ENCODE measurements at places on chromosomes 5 and 9.
A peak's percentile ranks its signal among the peaks of the same experiment; 100 is the strongest.

- no peak for DNase-seq
Observed at GRCh38 chr9:134809292-134809691, 71.3 kb upstream of the FCN2 start.

GRCh38 chr5:96968074-96968473 is 32.2 kb downstream of the LNPEP start:
- DNase-seq = peak; percentile 11

- no peak for DNase-seq
Observed at GRCh38 chr9:127724012-127724411, 8.1 kb downstream of the TTC16 start.

- DNase-seq = no peak
Observed at GRCh38 chr9:107665057-107665456, 175.5 kb upstream of the KLF4 start.

DNA sequence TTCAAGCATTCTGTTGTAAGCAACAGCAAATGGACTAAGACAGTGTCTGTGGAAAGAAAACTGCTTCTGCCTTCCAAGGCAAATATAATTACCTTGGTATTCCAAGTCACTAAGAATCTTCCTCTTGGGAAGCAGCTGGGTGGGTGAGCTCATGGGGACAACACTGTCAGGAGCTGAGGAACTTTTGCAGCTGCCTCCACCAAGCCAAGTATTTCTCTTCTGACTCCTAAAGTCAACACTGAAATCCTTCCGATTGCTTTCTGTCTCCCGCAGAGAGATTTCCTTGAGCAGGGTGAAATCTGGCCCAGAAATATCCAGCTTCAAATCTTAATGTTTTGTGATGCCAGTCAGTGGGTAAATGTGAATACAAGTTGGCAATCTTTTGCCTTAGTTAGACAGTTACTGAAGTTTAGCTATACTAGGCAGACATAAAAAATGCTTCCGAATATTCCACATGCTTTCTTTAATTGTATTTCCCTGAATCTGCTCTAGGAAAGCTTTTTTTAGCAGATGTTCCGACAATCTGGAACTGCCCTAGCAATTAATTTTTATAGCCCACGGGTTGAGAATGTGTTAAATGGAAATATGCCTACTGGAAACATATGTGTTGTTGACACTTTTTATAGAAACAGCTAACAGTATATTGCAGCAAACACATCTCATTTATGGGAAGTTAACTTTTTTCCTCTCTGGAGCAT is 369.9 kb upstream of the DAB2 start:
- no peak for DNase-seq

- peak; percentile 85 for DNase-seq
Observed at GRCh38 chr9:128555180-128555721, 2.9 kb downstream of the SPTAN1 start.

DNA sequence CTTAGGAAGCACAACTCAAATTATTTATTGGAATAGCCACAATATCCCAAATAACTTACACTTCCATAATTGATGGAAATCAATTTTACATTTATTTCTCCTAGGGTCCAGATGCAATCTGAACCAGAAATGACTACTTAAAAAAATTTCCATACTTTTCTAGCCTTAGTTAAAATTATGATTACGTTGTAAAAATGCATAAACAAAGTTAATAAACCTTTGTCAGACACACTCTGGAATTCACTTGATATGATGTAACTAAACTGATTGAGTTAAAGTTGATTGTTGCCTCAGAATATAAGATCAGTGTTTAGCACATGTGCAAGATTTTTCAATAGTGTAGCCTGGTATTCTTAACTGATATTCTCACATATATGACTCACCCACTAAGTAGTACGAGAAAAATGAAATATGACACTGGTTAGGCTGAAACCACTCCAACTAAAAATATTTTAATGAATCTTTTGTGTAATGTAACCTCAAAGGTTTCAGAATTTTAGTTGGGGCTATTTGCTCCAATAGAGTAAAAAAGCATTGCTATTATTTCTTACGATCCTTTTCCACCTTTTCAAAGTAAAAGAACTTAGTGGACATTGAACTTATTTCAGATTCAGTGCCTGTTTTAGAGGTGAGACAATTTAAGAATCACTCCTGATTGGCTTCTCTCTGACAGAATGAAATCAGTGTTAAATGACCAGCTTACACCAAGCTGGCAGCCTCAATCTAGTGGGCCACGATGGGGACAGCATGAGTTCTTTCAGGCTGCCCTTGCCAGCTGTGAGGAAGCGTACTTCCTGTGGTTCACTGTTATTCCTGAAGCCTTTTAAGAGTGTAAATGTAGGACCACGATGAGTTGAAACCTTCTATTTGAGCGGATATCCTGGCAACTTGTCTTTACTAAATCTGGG is 277.2 kb upstream of the CDH9 start:
- peak; percentile 65 for DNase-seq

- no peak for DNase-seq
Observed at GRCh38 chr9:7369384-7369821, 430.2 kb downstream of the DMAC1 start.

DNA sequence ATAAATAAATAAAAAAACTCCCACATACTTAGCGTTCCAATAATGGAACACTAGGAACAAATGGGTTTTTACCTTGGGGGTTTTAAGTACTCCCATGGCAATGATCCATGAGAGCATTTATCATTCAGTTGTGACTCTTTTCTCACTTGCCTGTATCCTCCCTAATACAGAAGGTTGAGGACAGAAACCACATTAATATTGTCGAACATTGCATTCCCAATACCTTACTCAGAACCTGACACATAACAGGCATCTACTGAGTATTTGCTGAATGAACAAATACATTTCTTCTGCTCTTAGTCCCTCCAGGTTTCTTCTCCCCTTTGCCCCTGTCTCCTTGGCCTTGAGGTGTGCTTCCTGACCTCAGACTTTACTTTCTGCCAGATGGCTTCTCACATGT is 175.9 kb downstream of the CEMIP2 start:
- no peak for DNase-seq

GRCh38 chr5:157137691-157138090 is 5.0 kb downstream of the MED7 start:
- no peak for DNase-seq

DNA sequence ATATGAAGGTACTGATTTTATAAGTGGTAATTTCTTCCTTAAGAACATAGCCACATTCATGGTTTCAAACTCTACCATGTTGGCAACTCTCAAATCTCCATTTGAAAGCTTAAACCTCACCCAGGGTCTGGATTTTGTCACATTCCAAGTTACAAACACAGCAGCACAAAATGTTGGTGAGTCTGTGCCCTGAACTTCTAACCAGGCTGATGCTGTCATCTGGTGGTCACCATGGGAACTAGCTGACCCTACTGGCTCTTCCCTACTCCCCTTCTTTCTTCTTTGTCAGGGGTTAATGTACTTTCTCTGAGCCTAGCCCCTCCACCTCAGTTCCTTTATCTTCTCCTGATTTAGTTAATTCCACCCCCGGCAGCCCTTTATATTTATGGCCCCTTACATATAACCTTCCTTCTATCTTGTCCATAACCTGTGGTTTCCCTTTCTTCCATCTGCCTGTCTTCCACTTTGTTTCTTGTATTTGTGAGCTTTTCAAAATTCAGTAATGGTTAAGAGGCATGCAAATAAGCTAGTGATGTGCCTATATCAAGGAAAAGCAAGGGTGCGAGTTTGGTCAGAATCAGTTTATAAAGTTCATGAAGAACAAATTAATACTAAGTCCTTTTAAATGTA is 35.9 kb downstream of the TGFBR1 start:
- DNase-seq = no peak

DNA sequence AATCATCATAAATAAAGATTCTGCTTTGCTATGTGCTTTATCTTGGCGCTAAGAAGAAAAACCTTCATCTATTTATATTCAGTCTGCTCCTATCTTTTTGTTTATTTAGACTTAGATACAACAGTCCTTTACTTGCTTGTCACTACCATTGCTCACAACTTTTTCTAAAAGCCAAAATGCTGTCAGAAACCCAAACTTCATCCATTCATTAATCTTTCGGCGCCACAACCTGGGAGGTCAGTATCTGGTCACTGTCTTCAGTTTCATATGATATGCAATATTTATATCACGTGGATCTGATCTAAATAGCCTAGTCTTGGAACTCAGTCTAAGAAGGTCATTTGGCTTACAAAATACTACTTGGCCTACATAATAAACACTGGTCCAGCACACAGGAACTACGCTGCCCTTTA is 159.3 kb upstream of the TARS1 start:
- no peak for DNase-seq

GRCh38 chr5:106417163-106417562 is 1253.6 kb downstream of the EFNA5 start:
- DNase-seq = no peak

DNA sequence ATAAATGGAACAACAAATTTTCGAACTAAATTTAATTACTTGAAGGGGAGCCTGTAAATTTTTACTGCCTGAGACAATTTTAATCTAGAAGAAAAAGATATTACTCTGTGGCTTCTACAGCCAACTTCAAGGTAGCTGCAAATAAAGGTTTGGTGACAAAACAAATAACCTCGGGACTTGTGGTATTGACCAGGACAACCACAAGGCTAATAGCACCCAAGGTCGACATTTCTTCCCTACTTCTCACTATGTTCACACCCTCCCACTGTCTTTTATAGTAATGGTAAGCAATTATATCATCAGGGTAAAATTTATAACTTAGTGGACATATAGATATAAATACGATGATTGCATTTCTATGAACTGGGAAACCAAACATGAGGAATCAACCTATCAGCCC is 67.9 kb upstream of the SPINK5 start:
- DNase-seq = no peak

- no peak for DNase-seq
Observed at GRCh38 chr9:84874022-84874421, 204.5 kb downstream of the NTRK2 start.

- no peak for DNase-seq
Observed at GRCh38 chr5:160506006-160507004, 84.7 kb downstream of the PTTG1 start.

- DNase-seq = no peak
Observed at GRCh38 chr9:134637241-134637640, 4.4 kb upstream of the COL5A1 start.

DNA sequence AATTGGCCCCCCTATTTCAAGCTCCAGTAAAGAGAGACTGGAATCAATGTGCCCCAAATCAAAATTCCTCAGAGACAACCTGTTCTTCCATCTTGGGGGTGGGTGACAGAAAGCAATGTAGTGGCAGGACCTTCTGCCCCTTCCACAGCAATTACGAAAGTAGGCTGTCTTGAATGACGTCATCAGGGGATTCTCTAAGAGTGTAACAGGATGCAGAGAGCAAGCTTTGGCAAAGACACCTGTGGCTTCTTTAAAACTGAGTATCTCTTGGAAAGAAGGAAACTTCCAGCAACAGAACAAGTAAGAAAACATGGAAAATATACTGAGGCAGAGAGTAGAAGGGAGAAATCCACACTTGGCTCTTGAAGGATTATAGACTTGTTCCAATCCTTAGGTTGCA is 247.6 kb upstream of the PDE4D start:
- DNase-seq = no peak

Measured in HS-27A (cell line).